Adipocyte (in vitro differentiated cells): ENCODE measurements at places on chromosomes 6 and 20.

DNA sequence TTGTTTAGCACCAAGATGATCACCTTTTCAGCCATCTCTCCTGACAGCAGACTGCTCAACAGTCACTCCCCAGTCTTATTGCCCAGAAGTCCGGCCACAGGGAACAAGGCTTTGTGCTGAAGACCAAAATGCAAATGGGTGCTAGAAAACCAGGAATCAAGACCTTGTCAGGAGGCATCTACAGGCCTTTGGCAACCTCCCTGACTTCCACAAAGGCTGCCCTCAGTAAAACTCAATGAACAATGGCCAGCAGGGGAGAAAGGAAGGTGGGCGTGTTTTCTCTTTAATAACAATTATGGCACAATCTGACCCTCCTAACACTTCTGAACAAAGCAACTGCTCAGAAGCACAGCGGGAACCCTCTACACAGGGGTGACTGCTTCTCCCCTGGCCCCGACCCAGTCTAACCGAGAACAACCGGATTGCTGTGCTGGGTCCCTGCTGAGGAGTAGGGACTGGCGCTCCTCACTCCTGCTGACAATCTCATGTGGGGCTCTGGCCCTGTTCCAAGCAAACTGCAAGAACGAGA, 41.6 kb downstream of the PLCG1 start:
- DNase-seq = no peak

- DNase-seq = no peak
These were observed 16.2 kb upstream of the EMILIN3 start for GRCh38 chr20:41382791-41383305.

GRCh38 chr20:13353261-13353945, 132.3 kb downstream of the ISM1 start:
- DNase-seq = no peak

GRCh38 chr6:144535630-144536029, 250.5 kb downstream of the UTRN start:
- no peak for DNase-seq

DNA sequence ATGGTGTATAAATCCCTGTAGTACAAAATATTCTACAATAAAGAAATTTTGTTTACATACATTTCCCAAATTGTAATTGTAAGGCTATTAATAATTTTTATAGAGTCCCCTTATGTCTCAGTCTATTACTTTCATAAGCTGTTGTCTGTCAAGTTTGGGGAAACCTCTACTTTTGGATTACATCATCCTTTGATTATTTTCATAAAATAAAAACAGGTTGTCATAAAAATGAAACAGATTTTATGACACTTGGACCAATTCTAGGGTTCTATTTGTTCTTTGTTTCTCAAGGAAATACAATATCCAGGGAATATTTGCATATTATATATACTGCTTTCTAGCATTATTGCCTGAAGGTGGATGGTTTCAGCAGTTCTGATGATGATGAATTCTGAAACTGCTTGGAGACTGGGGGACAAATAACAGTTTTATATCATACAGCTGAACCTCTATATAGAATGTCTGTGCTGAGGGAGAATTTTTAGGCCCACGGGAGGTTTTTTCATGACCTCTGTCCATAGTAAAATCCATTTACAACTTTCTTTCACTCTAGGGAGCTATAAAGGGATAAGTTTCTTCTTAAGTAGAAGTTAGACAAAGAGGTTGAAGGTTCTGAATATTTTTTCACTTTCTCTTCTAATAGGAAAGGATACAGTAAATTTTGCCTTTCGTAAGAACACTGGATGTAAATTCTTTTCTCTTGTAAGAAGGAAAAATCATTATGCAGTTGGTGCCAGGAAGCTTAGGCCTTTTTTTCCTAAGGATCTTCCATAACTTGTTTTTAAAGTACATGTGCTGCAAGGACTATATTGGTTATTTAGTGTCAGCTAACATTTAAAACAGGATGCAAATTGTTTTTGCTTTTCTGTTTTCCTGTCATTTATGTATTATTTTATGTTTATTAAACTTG, 58.0 kb downstream of the CD2AP start:
- DNase-seq = no peak

DNA sequence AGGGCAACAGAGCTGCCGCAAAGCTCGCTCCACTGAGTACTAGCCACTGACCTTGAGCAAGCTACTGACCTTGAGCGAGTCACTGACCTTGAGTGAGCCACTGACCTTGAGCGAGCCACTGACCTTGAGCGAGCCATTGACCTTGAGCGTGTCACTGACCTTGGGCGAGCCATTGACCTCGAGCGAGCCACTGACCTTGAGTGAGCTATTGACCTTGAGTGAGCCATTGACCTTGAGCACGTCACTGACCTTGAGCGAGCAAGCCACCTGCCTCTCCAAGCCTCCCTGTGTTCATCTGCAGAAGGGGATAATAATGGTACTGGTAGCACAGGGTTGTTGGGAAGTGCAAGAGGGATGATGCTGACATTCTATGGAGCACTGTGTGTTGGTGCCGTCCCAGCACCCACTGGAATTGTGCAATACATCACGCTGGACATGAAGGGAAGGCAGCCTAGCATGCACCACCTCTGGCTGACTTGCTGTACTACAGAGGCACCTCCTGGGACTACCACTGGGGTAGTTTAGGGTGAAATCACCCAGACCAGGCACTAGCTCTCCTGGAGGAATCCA, 60.2 kb downstream of the CTCFL start:
- DNase-seq = no peak

- peak; percentile 84 for DNase-seq
These were observed 153.4 kb downstream of the SYNDIG1 start for GRCh38 chr20:24622856-24623255.

DNA sequence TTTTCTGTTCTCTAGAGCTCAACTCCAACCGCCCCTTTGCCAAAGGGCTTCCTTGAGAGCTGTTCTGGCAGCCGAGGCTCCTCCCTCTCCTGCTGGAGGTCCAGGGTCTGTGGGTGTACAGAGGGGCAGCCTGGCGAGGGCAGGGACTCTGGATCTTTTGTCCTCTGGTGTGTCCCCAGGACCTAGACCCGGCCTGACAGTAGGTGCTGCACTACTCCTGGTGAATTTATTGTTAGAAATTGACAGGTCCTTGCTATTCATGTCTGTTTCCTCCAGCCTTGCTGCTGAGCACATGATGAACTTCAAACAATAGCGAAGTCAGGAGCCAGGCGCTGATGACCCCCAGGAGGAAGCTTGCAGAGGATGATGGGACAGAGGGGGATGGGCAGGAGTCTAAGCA, 234.7 kb upstream of the SULF2 start:
- DNase-seq = no peak

- DNase-seq = no peak
These were observed 226.6 kb downstream of the HACE1 start for GRCh38 chr6:104633125-104633524.

GRCh38 chr6:165744555-165745228, 81.7 kb upstream of the PDE10A start:
- no peak for DNase-seq

GRCh38 chr6:110556317-110557110, 80.1 kb upstream of the SLC22A16 start:
- DNase-seq = no peak

- DNase-seq = no peak
These were observed 89.7 kb downstream of the TFAP2C start for GRCh38 chr20:56718816-56719215.

DNA sequence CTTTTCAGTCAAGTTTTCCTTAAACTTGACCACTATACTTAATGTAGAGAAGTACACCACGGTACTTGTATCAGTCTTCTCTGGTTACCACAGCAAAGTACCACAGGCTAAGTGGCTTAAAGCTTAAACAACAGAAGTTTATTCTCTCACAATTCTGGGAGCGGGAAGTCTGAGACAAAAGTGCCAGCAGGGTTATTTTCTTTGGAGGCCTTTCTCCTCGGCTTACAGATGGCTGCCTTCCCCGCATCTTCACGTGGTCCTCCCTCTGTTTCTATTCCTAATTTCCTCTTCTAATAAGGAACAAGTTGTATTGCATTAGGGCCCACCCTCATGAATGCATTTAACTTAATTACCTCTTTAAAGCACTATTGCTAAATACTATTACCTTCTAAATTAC, 258.0 kb downstream of the PLCB1 start:
- no peak for DNase-seq

DNA sequence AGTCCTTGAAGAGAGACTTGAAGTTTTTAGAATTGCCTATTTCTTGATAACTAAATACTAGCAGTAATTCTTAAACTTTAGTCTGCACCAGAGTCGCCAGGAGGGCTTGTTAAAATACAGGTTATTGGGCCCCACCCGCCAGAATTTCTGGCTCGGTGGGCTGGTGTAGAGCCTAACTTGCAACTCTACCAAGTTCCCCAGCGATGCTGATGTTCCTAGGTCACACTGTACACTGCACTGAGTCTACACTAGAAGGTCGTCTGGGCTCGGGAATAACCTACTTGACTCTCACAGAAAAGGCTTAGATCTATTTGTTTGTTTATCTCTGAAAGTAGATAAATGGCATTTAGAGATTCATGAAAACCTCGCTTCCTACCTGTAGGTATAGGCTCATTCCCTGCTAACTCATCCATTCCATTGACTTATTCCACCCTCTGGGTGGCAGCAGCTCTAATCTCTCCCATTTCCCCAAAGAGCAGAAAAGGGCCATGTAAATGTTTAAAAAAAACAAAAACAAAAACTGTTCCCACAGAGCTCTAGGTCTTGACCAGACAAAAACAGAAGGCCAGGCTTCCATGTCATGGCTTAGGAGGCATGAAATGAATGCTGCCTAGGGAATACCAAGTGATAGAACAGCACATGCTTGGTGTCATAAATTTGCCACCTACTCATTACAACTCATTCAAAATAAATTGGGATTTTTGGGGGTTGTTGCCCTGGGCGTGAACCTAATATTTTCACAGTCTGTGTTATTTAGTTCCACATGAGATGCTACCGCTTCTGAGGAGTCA, 292.1 kb downstream of the ADGB start:
- DNase-seq = no peak

- no peak for DNase-seq
These were observed 73.5 kb downstream of the TMEM242 start for GRCh38 chr6:157249826-157250225.

- no peak for DNase-seq
These were observed 55.3 kb upstream of the ADTRP start for GRCh38 chr6:11833626-11834592.

DNA sequence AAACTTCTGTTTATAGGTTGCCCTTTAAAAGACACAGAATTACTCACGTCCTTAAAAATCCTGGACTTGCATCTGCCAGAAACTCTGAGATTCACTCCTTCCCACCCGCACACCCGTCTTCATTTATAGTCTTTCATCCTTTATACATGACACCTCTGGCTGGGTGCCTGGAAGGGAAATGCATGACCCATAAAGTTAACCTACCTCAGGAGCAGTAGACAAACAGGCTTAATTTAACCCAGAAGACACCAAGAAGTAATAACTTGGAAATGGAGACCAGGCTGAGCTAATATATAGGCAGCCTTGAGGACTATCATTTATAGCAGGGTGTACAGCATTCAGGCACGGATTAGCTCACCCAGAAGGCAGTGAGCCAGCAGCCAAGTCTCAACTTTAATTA, 429.0 kb upstream of the NRSN1 start:
- DNase-seq = peak; percentile 73

DNA sequence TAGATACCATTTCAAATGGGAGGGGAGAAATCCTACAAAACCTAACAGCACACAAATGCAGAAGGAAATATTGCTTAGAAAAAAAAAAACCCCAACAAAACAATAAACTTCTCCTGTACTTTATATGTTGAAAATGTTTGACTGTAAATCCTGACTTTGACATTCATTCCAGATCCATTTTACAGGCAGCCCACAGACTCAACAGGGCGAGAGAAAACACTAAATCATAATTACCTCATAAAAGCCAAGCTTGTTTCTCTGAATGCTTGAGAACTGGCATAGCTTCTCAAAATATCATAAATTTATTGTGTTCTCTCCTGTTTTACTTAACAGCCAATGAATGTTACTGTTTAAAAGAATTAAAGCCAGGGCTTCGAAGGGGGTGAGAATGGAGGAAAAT, 273.2 kb downstream of the CD83 start:
- DNase-seq = no peak

GRCh38 chr6:151452750-151453427, 963 bp upstream of the RMND1 start:
- peak; percentile 76 for DNase-seq

DNA sequence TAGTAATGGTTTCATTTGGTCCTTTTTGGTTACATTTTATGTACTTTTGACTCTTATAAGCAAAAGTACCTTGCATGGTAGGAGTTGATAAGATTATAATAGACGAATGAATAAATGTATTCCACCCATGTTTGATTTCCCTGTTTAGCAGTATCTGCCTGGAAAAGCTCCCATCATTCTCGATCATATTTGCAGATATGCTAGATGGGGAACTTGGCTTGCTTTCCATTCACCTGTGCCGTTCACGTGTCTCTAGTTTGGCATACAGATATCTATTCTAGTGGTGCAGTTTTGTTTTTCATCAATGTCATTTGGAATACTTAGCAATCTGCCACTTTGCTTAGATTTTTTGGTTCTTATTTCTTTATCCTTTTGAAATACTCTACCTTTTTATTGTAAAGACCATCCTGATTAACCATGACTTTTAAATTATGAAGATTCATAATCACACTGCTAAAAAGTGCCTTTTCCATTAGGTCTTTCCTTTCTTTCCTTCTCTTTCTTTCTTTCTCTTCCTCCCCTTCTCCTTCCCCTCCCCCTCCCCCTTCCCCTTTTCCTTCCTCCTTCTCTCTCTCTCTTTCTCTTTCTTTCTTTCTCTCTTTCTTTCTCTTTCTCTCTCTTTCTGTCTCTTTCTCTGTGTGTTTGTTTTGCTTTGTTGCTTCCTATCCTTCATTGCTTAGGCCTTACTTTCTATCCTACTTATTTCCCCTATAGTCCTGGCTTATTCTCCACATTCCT, 40.4 kb downstream of the ANKS1A start:
- DNase-seq = no peak

DNA sequence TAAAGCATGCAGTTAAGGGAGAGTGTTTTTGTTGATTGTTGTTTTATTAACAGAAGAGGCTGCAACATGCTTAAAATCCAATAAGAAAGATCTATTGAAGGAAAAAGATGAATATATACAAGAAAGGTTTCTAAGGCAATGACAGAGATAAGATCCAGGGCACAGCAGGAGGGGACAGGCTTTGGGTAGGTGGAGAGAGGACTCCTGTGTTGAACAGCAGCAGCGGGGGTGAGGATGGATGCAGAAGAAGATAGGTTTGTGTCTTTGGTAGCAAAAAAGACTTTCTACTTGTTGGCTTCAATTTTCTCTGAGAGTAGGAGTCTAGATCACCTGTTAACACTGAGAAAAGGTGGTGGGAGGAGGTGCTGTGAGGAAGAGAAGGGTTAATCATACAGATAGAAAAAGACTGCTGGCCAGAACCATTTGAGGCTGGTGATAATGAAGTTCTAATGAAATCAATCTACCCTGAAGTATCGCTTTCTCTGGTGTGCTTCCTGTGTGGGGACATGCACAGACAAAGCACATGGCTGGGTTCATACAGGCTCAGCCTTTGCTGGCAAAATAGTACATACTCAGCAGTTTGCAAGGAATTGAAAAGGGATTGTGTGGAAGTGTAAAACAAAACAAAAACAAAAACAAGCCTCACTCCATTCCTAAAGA, 17.2 kb upstream of the DST start:
- DNase-seq = no peak

- no peak for DNase-seq
These were observed 1.9 kb downstream of the GDF5 start for GRCh38 chr20:35436177-35436573.
